ENCODE measurements at places on chromosomes 2 and 18. TPM values are rescaled to one million over a fixed set of nuclear protein-coding genes. Genes with fewer than 3 reads are reported as not detected.

GRCh38 chr2:6704077-6704476 lies 161.6 kb downstream of the CMPK2 start:
- DNase-seq = no peak

DNA sequence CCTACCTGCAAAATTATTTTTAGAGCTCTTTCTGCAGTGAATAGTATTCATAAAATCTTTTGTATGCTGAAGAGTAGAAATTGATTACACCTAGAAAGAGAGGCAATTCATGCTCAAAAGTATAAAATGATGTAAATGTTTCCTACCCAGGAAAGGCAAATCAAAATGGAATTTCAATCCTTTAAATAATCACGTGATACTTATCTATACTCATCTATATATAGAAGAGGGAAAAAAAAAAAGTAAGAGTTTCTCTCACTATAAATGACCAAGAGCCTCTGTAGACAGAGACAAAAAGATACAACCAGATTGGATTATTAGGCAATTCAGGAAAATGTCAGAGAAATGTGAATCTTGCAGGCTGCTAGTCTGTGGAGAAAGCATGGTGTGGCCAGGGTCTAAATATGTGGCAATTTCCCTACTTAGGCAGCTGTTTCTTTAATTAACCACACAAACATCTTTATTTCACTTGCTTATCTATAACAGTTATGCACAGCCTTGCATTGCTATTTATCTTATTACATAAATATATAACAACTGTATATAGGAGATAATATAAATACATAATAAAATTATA lies 39.5 kb downstream of the METTL8 start:
- DNase-seq = no peak

DNA sequence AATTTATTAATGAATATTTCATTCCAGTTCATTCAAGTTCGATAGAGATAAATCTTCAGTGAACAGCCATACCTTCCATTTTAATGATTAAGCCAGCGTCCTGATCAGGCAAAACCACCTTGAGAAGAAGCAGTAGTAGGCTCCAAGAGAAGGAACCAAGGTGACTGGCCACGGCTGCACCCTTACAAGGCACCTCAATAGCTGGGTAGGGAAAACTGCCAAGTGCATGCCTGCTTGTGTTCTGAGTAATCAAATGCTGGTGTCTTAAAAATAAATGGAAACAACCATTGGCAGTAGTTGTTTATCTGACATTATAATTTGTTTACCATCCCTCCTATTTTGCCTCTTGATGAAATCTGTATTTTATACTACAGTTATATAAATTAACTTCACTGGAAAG lies 10.0 kb upstream of the FEZ2 start:
- DNase-seq = no peak

DNA sequence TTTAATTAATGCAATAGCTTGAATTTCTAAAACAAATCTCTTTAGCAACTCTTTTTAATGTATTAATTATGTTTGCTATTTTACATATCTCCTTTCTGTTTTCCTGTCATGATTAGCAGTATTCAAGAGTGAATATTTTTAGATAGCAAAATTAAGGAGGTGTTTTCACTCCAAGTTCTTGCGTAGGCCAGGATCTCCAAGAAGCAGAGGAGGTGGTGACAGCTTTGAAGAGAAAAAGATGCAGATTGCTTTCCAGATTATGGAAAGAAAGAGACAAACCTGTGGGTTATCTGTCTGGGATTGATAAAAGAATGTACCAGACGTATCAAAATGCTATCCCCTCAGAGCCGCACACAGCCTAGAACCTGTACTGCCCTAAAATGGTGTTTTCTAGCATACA lies 163.5 kb upstream of the FAM98A start:
- DNase-seq = no peak

DNA sequence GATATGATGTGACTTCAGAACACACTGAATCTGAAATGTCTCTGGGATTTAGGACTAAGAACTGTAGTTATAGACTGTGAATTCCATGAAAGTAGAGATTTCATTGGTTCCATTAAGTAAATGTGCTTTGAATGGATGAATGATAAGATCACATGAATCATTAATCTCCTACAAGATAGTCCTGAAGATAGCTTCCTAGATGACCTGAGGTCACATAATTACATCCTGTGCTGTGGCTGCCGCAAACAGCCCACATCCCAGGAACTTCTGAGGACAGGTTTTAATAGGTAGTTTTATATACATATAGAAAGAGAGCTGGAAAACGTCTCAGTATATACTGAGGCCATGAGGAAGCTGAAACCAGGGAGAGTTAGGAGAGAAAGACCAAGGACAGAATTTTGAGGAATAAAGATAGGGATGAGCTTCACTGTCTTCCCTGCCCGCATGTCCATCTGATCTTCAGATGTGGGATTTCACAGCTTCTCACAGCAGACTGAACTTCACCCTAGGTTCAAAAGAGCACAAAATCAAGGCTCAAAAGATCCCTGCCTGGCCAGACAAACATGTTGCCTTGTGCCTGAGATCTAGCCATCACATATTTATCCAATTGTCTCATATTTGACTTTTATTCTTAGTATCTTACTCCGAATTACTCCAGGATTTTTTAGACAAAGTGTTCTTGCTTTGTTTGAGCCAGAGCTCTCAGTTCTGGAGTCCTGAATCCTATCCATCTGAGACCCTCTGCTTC lies 188.2 kb downstream of the IRS1 start:
- no peak for DNase-seq

DNA sequence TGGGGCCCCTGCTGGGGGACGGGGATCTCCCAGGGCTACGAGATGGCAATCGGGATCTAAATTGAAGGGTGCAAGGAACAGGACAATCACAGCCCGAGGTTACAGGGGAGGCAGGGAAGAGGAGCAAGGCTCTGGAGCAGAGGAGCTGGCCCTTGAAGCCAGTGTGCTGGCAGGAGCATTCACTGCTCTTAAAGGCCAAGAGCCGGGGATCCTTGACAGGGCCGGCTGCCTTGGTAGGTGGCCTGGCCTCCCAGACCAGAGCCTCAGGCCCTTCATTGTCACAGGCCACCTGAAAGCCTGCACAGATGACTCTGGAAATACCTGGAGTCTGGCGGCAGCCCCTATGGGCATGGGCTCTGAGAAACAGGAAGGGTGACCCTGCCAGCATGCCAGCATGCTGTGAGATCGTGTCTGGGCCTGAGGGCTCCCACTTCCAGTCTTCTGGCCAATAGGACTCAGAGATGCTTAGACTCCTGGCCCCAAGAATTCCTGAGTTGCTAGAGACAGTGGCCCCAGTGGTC lies 38.7 kb downstream of the PDIA6 start:
- no peak for DNase-seq

GRCh38 chr18:47550611-47551010 lies 299.2 kb upstream of the SKOR2 start:
- DNase-seq = no peak

DNA sequence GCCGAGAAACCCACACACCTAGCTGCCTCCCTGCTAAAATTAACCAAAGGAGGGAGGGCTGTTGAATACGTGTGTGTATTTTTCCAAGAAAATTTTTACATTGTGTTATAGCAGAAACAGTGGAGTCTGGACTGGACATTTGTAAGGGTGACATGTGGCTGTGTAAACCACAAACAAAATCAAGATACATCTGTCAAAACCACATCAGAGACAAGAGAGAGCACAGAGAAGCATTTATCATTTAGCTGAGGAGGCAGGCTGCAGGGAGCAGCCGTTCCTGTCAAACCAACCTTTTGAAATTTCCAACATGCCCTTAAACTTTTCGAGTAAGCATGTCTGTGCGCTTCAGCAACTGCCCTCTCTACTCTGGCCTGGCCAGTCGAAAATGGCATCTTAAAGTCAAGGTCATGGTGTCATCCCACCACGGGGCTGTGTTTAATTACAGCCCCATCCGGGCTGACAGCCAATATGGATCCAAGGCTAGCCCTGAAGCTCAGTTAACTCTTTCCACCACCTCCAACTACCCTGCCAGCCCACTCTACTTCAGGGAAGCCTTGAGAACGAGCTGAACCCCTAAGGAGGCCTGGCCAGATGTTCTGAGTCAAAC lies 8.4 kb downstream of the BCL11A start:
- no peak for DNase-seq

- no peak for DNase-seq
Observed at GRCh38 chr2:52343706-52344266, 1311.9 kb upstream of the NRXN1 start.

- DNase-seq = no peak
Observed at GRCh38 chr2:202178346-202178958, 59.9 kb downstream of the SUMO1 start.

DNA sequence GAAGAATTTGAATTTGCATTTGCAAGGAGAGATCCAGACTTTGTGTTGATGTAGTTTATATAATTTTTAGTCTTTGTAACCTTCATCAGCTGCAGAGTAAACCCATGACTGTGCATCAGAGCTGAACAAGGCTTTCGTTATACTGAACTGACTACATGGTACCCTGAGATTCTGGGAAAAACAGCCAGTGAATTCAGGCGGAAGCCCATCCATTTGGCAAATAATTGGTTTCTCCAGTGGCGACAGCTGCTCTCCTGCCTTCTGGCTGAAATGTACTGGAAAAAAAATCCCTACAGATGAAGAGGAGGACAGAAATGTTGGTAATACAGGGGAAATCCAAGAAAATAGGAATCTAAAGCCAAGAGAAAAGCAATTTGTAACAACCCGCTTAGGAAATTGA lies 657.5 kb upstream of the CDH7 start:
- no peak for DNase-seq

DNA sequence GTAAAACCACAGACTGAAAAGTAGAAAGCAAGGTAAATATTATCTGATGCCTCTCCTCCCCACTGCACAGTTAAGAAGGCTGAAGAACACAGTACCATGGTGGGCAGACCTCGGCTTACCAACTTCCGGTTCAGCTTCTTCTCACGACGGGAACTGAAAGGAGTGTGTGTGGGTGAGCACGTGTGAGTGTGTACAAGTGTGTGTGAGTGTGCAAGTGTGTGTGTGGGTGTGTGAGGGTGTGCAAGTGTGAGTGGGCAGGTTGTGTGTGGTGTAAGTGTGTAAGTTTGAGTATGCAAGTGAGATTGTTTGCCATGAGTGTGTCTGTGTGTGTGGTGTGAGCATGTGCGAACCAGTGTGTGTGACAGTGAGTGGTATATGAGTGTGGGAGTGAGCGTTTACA lies 103.5 kb downstream of the ADD2 start:
- no peak for DNase-seq

GRCh38 chr2:144358979-144359541 lies 160.9 kb downstream of the ZEB2 start:
- no peak for DNase-seq

DNA sequence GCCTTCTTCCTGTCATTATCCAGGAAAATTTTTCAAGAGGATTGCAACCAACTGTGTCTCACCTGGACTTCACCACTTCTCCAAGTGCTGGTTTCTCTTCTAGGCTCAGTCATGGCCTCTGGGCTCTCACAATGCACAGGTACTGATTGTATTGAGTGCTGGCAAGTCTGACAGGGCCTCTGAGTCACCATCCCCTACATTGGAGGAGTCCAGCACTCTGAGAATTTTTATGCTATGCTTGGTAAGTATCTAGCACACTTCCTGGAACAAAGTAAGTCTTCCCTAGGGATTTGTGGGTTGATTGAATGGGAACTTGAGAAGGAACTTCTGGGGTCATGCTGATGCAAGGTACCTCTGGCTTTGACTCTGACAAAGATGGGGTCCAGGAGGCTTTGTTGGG lies 147.2 kb upstream of the CELF4 start:
- DNase-seq = no peak

- DNase-seq = no peak
Observed at GRCh38 chr18:63883617-63884016, 3.9 kb upstream of the SERPINB2 start.

DNA sequence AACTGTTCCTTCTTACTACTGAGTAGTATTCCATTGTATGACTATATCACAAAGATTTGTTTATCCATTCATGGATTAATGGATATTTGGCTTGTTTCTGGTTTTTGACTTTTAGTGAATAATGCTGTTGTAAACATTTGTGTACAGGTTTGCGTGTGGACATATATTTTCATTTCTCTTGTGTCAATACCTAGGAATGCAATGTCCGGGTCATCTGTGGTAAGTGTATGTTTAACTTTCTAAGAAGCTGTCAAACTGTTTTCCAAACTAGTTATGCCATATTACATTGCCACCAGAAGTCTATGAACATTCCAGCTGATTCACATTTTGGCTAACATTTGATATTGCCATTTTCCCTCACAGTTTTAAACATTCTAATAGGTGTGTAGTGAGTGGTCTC lies 29.1 kb upstream of the SLC16A14 start:
- no peak for DNase-seq

Gene SPATA3
- total RNA-seq = not detected

Gene DGKD
- 29.2 TPM for total RNA-seq

Gene UCN
- 0.84 TPM for total RNA-seq

Gene SERPINB10
- not detected for total RNA-seq

Gene GTF2A1L
- not detected for total RNA-seq

Gene TMEFF2
- total RNA-seq = 0.11 TPM

Gene OR6B2
- total RNA-seq = not detected

Gene TRIM43
- not detected for total RNA-seq

Gene ANKRD30B
- total RNA-seq = not detected

Gene CNGA3
- total RNA-seq = not detected

Gene TXNDC2
- total RNA-seq = not detected
